ENCODE measurements at places on chromosomes 1 and 21.

GRCh38 chr1:183554577-183554976 is 35.7 kb downstream of the NCF2 start:
- DNase-seq: peak; percentile 38

DNA sequence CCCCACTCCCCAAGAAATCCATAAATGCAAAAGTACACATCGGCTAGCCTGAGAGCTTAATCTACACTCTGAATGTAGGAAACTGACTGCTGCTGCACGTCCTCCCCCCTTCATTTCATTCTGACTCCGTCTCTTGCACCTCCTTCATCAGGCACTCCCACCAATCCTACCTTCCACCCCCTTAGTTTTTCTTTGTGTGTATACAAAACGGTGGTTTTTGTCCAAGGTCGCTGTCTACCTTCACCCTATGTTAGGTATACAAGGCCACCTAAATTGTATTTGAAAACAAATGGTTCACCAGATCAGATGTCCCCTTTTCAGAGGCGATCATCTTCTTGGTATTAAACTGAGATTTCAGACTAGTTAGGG is 1.9 kb downstream of the WDR26 start:
- peak; percentile 37 for DNase-seq

GRCh38 chr1:221775206-221775605 is 33.3 kb upstream of the DUSP10 start:
- DNase-seq: no peak

DNA sequence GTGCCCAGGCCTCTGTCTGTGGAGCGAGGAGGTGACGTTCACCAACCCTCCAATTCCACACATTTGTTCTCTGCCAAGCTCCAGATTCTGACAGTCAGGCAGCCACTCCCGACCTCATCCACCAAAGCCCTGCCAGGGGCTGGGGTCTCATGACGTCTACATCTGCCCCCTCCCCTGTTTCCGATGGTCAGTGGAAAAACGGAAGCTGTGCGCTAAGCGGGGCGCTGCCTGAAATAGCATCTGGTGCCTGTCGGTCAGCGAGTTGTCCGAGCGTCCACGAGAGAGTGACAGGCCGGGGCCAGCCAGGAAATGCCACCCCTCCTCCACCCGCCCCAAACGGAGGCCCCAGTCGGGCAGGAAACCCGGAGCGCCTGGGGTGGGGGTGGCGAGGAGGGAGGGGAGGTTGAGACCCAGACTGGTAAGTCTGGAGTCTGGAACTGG is 3.2 kb upstream of the TAL1 start:
- peak; percentile 49 for DNase-seq

- no peak for DNase-seq
Measured at GRCh38 chr1:43348809-43349593, 9.8 kb upstream of the CDC20 start.

GRCh38 chr1:155858800-155859233 is 550 bp upstream of the SYT11 start:
- no peak for DNase-seq

GRCh38 chr1:35270836-35271235 is 2.3 kb downstream of the ZMYM4 start:
- DNase-seq: no peak

DNA sequence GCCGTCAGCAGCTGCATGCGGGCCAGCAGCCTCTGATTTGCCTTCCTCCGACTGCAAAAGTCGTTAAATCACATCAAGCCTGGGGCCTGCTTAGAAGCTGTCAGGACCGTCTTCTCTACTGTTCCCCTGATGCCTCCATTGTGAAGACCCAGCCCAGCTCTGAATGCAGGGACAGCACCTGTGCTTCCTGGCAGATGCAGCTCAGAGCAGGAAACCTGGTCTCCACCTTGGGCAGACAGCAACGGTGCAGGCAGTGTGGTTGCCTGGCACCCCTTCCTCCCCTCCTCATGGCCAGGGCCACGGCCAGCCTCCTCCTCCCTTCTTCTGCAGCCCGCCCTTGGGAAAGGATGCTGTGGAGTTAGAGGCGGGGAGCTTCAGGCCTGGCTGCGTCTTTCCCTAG is 92.3 kb upstream of the COL6A1 start:
- no peak for DNase-seq

- DNase-seq: no peak
Measured at GRCh38 chr21:25688275-25689155, 46.2 kb downstream of the ATP5PF start.

GRCh38 chr1:198925567-198925966 is 286.7 kb downstream of the PTPRC start:
- DNase-seq: no peak

DNA sequence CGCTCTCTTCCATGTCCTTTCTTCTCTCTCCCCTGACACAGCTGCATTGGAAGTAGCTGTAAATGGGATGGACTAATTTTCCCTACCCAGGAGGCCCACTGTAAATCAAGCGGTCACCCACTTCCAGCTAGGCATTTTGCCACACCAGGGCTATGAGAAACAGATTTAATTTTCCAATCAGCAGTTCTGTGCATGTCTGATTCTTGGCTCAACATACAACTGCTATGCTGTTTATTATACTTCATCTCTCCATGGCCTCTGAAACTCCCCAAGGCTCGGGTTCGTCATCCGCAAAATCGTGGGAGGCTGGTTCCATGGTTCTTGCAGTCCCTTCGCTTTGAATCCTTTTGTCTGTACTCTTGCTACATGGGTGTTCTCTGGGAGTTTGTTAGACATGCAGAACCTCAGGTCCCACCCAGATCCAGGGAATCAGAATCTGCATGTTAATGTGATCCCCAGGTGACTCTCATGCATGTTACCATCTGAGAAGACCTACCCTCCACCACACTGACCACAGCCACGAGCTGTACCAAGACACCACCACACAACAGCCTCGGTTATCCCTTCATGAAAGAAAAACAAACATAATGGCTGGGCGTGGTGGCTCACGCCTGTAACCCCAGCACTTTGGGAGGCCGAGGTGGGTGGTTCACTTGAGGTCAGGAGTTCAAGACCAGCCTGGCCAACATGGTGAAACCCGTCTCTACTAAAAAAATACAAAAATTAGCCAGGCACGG is 190.5 kb downstream of the GABPA start:
- no peak for DNase-seq

- no peak for DNase-seq
Measured at GRCh38 chr1:47727051-47727696, 270.0 kb downstream of the TRABD2B start.

- DNase-seq: no peak
Measured at GRCh38 chr1:179146476-179146875, 64.6 kb downstream of the TOR3A start.

DNA sequence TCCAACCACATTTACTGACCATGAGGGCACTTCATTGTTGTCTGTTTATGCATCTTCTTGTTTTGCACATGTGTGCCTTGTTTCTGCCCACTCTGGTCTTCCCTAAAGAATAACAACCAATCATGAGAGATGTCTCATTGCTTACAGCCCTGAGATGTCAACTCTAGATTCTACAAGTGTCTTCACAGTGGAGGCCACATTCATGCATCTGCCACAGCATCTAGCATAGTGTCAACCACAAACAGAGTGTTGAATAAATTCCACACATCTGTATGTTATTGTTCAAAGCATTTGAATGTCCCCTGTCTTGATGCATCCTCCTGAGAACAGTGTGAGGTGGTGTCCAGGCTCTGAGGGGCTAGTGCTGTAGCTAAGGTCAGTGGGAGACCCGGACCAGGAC is 43.1 kb downstream of the KCNC4 start:
- no peak for DNase-seq

GRCh38 chr1:200887772-200888348 is 6.8 kb upstream of the INAVA start:
- DNase-seq: no peak

All from KBM-7 (cell line).